ENCODE measurements at places on chromosomes 5 and 9.

DNA sequence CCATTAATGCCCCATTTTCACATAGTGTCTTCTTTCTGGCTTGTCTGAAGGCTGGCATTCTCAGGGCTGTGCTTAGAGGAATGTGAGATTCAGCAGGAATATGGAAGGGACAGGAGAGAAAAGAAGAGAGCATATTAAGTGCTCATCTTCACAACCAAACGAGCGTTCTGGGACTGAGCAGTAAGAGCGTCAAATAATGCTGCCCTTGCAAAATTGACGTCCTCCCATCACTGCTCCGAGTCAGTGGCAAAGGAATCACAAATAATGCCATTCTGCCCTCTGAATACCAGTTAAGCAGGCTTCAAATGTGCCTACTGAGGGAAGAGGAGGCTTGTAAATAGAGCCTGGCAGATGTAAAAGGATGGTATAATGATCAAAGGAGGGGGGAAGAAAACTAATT, 351.2 kb downstream of the EBF1 start:
- DNase-seq = no peak

- DNase-seq = no peak
Measured at GRCh38 chr5:160233215-160233614, 3.9 kb downstream of the FABP6 start.

DNA sequence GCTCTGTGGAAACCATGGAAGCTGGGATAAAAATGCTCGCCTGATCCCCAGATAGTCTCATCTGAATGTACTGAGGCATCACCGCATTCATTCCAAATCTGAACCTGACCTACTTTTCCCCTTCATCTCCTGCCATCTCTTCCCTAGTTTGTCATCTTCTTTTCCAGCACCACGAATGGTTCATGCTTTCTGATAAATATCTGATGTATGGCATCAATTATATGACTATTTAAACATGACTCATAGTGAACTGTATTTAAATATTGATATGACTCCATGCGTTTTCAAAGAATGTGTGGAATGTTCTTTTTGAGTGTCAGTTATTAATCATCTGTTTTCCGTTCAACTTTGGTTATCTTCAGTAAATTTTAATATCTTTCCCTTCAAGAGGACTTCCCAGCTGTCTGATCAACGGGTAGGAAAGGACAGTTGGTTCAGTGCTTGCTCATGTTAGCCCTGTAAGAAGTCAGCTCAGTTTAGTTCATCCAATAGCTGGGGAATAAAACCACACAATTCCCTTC, 21.1 kb downstream of the BASP1 start:
- no peak for DNase-seq

- no peak for DNase-seq
Measured at GRCh38 chr9:137128862-137129455, 10.0 kb upstream of the GRIN1 start.

GRCh38 chr5:41722359-41722950, 147.8 kb downstream of the OXCT1 start:
- DNase-seq = no peak

GRCh38 chr9:5188060-5188984, 2.9 kb upstream of the INSL6 start:
- DNase-seq = no peak

DNA sequence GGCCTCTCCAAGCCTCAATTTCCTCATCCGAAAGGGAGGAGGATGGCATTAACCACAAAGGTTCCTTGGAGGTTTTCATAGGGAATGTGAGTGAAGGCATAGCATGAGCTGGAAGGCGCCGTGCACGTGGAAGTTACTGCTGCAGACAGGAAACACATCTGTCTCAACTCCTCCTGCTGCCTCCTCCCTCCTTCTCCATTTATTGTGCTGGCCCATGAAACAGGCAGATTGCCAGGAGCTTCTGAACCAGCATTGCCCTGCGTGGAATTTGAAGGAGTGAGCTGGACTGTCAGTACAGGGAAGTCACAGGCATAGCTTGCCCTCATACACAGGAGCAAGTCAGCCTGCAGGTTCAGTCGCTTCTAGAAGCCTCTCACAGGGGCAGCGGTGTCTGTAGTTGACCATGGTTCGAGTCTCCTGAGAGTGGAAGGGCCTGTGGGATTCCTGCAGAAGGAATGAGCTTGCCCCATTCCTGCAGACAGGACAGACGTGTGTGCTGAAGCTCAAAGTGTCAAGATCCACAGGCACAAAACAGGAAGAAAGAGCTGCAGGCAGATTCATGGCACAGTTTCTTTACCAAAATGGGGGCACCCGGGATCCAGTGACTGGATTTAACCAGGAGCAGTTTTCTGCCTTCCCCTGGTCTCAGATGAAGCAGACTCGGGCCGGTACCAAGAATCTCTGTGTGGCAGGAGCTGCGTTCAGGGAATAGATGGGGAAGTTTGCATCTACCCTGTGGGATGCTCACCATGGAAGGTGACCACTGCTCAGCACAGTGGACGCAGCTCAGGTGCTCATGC, 48.7 kb upstream of the CTSL start:
- no peak for DNase-seq

GRCh38 chr9:36637491-36638270, 65.0 kb downstream of the MELK start:
- DNase-seq = no peak

DNA sequence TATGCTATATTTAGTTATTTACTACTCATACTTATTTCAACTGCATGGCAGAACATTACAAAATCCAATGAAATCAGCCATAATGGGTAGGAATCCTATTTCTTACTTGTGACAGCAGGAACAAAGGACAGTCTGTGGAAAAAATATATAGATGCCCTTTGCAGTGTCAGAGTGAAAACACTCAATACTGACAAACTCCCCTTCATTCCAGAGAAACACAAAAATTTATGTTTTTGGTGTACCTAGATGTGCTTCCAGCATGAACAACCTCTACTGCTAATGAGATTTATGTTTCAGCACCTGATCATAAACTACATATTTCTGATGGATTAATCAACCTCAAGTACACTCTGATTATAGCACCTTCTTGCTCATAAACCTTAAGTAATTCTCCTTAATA, 132.4 kb downstream of the CDH10 start:
- no peak for DNase-seq

DNA sequence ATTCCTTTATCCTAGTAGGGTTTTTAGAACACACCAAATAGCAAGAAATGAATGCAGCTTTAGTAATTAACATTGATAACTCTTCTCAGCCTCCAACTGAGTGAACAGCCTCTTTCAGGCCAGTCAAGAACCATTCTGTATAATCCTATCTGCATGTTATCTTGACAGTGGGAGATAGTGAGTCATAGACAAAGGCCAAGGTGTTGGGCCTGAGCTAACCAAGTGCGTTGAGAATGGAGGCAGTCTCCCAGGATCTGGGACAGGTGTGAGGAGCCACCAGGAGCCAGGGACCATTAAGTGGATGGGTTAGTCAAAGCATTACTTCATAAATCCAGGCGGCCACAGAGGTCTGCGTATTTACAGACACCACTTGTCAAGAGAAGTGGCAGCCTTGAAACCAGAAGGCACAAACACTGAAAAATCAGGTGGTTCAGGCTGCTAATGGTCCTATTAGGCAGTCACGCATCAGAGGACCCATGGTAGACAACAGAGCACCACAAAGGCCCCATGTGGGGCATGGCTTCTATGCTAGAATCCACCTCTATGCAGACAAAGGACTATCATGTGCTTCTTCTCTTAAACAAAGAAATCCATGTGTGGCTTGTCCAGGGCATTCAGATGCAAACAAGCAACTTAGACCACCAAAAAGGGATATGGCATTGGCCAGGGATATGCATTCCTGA, 409.7 kb upstream of the PIK3R1 start:
- DNase-seq = no peak

DNA sequence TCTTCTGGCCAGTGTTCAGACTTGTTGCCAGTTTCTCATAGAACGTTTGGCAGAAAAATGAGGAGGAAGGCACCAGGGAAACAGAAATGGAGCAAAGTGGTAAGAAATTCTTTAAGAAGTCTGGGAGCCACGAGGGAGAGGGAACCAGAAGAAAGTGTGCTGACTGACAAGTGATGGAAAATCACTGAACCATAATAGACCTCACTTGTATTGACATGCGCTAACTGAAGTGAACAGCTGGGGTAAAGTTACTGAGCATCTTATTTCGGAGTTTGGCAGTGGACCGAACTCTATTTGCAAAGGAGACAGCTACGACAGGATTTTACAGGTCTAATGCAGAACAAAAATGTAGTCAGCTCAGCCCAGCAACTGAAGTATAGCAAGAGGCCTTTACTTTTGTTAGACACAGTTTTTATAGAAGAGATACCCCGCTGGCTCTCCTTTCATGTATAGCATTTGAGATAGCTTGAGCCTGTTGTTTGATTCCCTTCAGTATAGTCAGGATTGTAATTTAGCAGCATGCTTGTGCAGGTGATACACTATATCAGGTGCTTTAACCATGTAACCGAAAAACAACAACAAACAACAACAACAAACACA, 53.6 kb downstream of the HMHB1 start:
- no peak for DNase-seq

DNA sequence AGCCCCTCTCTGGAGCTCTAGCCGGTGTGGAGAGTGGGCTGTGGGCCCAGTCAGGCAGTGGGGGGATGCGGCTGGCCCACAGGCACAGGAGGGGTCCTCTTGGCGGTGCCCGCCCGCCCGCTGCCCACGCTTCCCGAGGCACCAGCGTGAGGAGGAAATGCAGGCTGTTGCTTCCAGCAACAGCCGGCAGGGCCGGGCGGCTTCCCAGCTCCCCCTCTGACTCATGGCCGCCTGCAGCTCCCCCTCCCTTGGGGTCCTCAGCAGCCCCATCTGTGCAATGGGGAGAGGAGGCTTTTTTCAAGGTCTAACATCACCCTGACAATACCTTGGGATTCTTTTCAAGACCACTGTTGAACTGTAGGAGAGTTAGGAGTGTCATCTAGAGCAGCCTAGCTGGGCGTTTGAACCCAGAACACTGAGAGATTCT, 10.4 kb downstream of the CXXC5 start:
- DNase-seq = no peak

DNA sequence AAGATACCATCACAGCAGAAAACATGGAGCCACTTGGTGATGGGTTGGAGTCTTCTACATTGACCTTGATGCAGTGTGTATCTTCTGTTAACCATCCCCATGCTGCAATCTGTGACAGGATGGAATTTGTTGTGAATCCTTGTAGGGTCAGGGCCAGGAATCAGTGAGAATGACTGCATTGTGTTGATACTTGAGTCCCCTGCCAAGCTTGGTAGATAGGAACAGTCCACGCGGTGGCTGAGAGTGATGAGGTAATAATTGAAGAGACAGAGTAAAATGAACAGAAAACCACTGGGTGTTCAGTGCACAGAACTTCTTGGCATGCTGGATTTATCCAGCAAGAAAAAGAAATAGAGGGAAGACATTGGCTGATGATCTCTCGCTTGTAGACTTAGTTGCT, 217.5 kb downstream of the MAN2A1 start:
- DNase-seq = no peak

DNA sequence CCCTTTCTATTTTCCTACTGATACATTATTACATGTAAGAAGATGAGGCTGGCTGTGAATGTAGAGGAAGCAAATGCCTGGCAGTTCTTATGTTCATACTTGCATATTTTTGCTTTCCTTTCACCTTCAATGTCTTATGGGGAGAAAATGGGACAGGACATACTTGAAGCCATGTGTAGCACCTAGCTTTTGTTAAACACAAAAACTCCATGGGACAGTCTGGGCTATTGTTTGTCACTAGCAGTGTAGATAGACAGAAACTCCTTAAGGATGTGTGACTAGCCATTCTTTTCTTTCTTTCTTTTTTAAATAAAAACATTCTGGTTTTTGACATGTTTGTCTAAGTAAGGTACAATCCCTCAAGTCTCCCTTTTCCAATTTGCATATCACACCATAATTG, 122.7 kb downstream of the ARL15 start:
- DNase-seq = no peak

DNA sequence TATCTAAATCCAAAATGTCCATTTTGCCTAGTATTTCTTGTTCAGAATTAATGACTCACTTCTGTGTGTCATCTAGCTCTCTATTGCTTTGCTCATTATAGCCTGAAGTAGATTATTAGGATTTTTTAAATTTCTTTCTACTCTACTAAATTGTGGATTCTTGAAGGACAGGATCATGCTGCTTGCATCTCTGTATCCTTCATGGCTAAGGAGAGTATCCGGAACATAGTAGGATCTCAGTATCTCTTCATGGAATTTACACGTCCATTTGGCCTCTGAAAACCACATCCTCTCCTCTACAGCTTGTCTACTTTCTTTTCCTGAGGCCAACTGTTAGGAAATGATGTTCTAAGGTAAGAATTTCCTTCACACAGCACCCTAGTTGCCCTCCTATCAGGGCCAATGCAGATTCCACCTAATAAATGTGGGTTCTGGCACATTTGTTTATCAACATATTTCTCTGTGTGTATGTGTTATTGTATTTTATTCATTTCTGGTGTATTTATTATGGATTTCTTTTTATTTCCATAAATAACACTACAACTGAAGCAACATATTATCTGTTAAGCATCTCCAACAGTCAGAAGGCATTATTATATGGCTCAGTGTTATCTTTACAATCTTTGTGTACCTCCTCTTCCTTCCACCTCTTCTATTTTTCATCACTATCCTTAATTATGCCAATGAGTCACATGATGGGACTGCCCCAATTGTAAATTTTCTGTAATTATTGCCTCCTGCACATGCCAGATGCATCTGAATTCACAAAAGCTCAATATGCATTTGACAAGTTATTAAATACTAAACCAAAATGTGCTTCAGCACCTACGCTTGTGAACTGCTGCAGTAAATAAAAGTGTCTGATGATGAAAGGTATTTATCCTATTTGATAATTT, 557.8 kb upstream of the TLE4 start:
- DNase-seq = no peak

GRCh38 chr9:14245901-14246525, 67.9 kb downstream of the NFIB start:
- DNase-seq = no peak

Measured in stimulated activated CD8-positive, alpha-beta memory T cell treated with anti-CD3 and anti-CD28 coated beads, Interleukin-7, amount 100 ng/mL, for 24 hours (primary cell).